ENCODE measurements at places on chromosomes 1 and 21.
A peak's percentile ranks its signal among the peaks of the same experiment; 100 is the strongest.

- DNase-seq, result no peak
Observed at GRCh38 chr1:178704833-178705232, 20.2 kb upstream of the RALGPS2 start.

DNA sequence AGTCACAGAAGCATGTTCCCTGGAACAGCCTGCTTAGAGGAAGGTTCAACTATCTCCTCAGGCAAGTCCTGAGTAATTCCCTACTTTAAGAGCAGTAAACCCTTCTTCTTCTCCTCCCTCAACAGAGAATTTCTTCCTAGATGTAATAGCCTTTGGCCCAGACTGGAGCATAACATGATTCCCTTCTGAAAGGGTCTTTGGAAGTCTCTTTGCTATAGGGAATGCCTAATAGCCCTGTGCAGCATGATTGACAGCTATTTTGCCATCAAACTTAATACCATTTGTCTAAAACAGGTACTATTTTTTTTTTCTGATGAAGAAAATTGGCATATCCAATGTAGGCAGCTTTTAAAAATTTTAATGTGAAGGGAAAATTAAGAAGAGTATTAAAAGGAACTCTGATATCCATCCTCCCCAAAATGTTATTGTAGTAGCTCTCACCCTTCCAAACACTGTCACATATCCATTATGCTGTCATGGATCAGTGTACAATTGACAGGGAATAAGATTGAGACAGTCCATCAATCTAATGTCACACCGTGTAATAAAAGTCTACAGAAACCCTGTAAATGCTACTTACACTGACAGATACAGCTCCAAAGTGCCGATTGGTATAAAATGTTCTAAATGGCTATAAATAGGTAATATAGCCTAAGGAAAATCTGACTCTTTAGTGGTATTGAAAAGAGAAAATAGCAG lies 884.6 kb downstream of the TTLL7 start:
- no peak for DNase-seq

DNA sequence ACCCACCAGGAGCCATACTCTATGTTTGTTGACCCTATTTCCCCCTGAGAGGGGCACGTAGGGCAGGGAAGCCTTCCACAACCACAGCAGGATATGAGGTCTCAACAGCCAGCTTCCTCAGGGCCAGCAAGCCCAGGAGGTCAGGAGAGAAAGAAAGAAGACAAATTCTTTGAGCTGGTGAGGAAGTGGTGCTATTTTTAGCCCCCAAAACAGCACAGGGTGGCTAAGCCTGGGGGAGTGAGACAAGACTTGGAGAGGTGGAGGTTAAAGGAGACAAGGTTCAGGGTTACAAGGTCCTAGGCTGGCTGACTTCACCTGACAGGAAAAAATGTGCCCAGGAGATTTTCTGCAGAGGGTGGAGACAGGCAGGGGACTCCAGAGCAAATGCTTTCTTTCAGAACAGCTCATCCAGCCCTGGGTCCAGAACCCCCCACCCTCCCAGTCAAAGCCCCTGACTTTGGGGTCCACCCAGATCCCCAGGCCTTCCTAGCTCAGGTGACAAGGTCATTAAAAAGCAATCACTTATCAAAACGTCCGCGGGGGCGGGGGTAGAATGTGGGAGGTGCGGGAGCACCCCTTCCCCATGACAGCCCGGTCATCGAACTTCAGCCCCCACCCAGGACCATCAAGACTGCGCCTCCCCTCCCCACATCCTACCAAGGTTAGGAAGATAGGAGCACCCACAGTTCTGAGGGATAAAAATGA lies 1.3 kb downstream of the SV2A start:
- DNase-seq, result no peak

GRCh38 chr1:15453734-15454133 lies 2.8 kb upstream of the CELA2A start:
- DNase-seq, result no peak

DNA sequence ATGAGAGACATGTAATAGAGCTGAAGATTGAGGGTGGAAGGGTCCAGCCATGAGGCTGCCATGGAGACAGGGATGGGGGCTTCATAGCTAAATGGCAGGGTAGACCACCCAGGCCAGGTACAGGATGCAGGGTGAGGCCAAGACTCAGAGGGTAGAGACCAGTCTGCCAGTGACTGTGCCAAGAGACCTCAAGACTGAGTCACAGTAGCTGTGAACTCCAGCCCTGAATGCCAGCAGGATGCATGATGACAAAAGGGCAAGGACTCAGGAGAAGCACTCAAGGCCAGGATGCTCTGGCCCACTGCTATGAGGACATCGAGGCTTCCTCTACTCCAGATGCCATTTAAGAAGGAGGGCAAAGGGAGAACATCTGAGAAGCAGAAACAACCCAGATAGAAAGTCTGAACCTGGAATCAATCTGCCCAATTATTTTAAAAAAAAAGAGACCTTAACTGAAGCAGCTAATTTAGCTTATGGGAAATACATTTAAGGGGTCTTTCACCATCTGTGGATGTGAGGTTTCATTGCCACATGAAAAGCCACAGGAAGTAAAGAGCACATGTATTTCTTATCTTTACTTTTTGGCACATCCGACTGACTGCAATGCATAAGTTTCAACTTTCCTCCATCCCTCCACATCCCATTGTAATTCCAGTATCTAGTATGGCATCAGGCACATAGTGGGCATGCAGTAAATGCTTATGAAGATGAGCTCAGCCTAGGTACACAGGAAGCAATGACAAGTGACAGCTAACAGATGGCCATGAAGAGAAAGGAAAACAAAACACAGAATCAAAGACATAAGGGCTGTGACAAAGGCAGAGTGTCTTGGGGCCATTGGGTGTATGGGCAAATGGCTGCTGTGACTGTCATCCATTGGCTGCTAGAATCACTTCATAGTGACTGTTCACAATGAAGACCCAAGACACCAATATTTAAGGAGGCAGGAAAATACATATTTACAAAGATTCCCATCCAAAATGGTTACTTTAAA lies 40.2 kb downstream of the SUSD4 start:
- no peak for DNase-seq

DNA sequence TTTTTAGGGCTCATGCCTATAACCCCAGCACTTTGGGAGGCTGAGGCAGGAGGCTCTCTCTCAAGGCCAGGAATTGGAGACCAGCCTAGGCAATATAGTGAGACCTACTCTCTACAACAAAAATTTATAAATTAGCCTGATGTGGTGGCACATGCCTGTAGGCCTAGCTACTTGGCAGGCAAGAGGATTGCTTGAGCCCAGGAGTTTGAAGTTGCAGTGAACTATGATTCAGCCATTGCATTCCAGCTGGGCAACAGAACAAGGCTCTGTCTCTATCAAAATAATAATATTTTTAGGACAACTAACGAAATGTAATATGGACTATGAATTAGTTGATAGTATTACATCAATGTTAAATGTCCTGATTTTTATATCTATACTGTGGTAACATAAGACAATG lies 68.8 kb upstream of the ARID1A start:
- DNase-seq, result no peak

DNA sequence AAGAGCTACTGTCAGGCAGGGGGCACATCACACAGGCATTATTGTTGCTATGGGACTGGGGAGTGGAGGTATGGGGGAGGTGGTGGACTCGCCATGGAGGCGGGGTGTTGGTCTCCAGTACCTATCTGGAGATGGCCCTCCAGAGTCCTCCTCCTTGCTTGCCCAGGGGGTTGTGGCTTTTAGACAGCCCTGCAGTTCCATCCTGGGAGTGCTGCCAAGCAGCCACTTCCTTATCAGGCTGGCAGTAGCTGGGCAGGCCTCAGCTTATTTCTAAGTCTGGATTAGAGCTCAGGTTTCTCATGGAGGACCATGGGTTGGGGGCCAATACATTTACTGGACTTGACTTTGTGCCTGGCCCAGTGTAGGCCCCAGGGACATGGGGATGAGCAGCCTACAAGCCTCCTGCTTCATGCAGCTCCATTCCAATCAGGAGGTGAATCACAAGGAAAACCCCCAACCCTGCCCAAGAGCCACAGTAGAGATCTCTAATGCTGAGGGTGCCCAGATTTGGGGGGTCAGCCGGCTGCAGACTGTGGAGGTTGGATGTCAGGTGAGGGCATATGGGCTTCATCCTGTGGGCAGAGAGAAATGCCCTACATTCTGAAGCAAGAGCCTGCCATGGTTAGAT lies 210.7 kb upstream of the EDN2 start:
- peak; percentile 76 for DNase-seq

DNA sequence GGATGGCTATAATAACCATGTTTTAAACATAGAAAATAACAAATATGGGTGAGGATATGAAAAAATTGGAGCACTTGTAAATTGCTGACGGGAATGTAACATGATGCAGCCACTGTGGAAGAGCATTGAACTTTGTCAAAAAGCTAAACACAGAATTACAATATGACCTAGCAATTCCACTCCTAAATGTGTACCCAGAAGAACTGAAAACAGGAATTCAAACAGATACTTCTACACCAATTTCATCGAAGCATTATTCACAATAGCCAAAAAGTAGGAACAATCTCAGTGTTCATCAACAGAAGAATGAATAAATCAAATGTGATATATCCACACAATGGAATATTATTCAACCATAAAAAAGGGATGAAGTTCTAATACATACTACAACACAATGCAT lies 32.7 kb upstream of the COA6 start:
- DNase-seq, result no peak

GRCh38 chr1:15452216-15452615 lies 4.3 kb upstream of the CELA2A start:
- DNase-seq, result no peak

GRCh38 chr1:27416387-27417111 lies 24.1 kb downstream of the GPR3 start:
- peak; percentile 67 for DNase-seq

GRCh38 chr1:111743679-111744101 lies 4.5 kb upstream of the INKA2 start:
- no peak for DNase-seq

- no peak for DNase-seq
Observed at GRCh38 chr1:230253150-230253549, 173.0 kb downstream of the PGBD5 start.

Measured in testis (tissue), 5 donors.